Activated CD8-positive, alpha-beta memory T cell treated with anti-CD3 and anti-CD28 coated beads for 4 hours (primary cell): ENCODE measurements at places on chromosomes 7 and 10.

GRCh38 chr10:67539312-67539711 lies 156.7 kb downstream of the CTNNA3 start:
- DNase-seq: no peak

- no peak for DNase-seq
These were observed 28.0 kb upstream of the PSMG3 start for GRCh38 chr7:1597791-1598190.

DNA sequence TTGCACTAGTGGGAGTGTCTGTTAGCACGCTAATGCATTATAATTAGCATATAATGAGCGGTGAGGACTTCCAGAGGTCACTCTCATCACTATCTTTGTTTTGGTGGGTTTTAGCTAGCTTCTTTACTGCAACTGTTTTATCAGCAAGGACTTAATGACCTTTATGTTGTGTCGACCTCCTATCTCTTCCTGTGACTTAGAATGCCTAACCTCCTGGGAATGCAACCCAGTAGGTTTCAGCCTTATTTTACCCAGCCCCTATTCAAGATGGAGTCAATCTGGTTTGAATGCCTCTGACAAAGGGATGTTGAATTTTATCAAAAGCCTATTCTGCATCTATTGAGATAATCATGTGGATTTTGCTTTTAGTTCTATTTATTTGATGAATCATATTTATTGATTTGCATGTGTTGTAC lies 22.5 kb upstream of the ZNF518A start:
- DNase-seq: no peak

DNA sequence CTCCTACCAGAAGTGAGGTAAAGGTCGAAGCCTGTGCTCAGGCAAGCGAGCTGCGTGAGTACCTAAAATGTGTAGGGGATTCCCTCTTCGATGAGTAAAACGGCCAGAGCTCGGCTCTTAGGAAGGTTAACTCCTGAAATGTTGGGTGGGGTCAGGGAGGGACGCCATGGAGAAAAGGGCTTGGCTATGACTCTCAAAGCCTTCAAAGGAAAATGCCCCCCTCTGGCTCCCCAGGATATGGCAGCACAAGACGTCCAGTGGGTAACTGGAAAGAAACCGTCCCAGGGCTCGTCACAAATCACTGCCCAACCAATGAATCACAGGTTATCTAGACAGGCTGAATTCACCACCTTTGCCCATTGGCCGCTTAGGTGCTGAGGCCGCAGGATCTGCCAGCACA lies 58.0 kb downstream of the CALML3 start:
- DNase-seq: no peak

- peak; percentile 21 for DNase-seq
These were observed 505 bp downstream of the NUDCD3 start for GRCh38 chr7:44489955-44490350.
